Thymus (tissue), 14 donors: ENCODE measurements at places on chromosomes 16 and 17.

- DNase-seq = no peak
These were observed 99.4 kb downstream of the NPIPB11 start for GRCh38 chr16:29306943-29307597.

GRCh38 chr16:89349947-89350633, 132.6 kb downstream of the ZNF778 start:
- no peak for DNase-seq

DNA sequence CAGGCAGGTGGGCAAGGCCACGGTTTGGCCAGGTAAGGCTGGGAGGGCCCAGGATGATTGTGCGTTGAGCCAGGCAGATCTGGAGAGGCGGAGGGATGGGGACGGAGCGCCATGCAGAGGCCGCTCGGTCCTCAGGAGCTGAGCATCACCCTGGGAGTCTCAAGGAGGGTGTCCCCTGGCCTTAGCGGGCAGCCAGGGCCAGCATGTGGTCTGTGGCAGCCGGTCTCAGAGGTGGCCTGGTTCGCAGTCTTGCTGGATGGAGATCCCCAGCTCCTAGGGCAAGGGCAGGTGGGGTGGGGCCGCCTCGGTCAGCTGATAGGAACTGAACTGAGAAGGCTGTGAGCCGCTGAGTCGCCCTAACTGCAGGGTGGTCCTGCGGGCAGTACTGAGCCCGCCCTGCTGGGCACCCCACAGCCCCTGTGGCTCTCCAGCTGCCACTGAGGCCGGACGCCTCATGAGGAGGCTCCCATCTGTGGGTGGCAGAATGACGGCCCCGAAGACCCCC, 11.6 kb upstream of the CDH15 start:
- no peak for DNase-seq

GRCh38 chr16:85386467-85387170, 226.5 kb upstream of the GSE1 start:
- DNase-seq = no peak

DNA sequence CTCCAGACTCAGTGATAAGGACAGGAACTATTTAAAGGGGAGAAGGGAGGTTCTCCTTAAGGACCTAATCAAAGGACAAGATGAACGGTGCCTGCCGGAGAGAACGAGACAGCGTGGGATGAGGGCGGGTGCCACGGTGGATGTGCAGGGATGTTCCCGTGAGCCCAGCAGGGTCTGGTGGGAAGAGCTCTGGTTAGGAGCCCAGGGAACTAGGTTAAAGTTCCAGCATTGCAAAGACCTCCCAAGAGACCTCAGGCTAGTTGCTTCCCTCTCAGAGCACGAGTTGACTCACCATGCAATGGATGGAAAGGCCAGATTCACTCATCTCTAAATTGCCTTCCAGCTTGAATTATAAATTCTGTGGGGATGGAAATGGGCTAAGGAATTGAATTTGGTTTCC, 14.7 kb downstream of the CCR7 start:
- no peak for DNase-seq

- no peak for DNase-seq
These were observed 8.2 kb downstream of the UBE2I start for GRCh38 chr16:1317479-1318267.

DNA sequence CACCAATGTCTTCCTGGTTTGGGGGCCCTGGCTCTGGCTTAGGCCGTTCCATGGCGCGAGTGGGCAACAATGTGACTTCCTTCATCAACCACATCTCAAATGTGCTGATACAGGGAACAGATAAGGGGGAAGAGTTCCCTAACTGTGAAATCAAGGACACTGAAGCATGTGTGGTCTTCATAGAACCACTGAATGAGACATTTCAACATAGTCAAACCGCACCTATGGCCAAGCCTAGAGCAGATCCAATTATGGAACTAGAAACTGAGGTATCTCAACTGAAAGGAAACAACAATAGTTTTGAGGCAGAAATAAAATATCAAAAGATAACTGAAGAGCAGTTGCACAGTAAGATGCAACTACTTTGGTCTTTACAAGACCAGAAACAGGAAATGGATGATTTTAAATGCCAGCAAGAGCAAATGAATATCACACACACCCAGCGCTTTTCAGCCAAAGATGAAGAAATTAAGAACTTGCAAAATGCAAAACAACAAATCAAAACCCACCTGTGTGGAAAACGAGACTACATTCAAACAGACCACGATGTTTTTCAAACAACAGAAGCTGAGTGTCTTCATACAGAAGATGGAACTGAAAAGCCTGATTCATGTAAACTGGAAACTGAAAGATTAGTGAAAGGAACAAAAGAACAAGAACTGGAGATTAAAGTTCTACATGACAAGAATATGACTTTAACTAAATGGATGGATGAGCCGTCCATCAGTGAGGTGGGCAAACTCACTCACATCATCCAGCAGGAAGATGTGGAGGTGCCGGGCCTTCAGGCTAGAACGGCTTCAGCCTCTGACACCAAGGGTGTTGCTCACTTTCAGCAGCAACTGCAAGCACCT, 18.1 kb upstream of the LCMT1 start:
- DNase-seq = no peak

DNA sequence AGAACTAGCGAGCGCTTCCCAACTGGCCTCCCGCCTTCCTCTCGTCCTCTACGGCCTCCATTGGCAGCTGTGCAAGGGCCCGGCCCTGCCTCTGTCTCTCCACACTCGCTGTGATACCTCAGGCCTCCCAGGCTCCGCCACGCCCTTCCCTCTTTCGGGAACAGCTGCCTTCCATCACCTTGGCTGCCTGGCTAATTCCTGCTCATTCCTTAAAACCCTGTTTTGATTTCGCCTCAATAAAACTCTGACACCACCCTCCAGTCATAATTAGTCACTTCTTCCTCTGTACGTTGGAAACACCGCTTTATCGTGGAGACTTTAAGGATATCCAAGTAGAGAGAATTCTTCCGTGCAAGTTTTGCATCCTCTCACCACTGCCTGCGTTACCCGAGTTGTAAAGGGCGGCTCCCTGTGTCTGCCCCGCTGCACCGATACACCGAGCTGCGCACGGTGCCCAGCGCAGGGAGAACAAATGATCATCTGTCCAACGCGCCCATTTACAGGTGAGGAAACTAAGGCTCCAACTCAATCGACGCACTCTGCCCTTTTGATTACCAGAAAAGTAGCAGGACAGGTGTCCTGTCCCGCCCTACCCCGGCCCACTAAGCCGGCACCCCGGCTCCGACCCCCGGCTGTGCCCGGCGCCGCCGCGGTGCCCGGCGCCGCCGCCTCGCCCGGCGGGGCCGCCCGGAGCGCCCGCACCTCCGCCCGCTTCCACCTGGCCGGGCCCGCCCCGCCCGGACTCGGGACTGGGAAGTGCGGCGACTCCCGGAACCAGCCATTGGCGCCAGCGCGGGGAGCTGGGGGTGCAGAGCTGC, 139.7 kb downstream of the SEC14L1 start:
- DNase-seq = no peak

DNA sequence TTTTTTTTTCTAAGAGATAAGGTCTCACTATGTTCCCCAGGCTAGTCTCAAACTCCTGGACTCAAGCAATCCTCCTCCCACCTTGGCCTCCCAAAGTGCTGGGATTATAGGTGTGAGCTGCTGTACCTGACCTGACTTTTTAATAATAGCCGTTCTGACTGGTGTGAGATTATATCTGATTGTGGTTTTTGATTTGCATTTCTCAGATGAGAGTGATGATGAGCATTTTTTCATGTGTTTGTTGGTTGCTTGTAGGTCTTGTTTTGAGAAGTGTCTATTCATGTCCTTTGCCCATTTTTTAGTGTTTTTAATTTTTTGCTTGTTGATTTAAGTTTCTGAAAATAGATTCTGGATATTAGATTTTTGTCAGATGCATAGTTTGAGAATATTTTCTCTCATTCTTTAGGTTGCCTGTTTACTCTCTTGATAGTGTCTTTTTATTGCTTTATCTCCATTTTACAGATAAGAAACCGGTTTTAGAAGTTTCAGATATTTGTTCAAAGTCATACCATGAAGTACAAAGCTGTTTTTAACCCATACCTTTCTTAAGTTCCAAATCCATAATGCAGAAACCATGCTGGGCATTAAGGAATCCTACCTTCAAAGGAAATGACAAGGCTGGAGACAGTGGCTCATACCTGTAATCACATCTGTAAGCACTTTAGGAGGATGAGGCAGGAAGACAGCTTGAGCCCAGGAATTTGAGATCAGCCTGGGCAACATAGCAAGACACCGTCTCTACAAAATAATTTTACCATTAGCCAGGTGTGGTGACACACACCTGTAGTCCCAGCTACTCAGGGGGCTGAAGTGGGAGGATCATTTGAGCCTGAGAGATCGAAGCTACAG, 168.4 kb upstream of the TBX2 start:
- no peak for DNase-seq

GRCh38 chr17:50966163-50966666, 100.1 kb upstream of the TOB1 start:
- no peak for DNase-seq

DNA sequence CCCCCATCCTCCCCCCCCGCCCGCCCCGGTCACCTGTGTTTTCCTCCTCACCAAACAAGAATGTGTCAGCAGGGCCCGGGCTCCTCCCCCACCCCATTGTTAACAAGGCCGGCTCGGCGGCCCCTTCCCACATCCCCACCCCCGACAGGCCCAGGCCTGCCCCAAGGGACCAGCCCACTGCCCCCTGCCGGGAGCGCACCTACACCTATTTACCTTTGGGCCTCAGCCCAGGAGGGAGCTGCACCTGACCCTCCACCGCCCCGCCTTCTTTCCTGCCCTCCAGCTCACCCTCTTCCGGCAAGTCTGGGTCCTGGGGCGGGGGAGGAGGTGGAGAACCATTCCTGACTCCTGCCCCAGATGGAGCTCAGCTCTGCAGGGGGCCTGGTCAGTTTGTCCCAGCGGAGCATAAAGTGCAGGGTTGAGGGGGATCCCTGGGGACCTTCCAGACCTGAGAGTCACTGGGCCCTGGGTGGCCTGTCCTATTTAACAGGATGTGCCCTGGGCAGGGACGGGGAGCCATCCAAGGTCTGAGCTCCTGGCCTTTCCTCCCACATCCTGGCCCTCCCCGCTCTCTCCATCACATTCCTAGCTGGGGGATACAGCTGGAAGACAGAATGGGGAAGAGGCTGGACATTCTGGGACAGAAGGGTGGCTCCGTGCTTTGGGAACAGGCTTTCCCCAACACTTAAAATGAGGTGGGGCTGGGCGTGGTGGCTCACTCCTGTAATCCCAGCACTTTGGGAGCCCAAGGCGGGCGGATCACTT, 8.3 kb downstream of the FOXJ1 start:
- DNase-seq = no peak
